ENCODE measurements at places on chromosomes 2 and 18.

GRCh38 chr2:103235283-103235682 lies 473.5 kb downstream of the TMEM182 start:
- DNase-seq, result no peak

GRCh38 chr2:161586517-161587167 lies 37.6 kb upstream of the SLC4A10 start:
- DNase-seq, result no peak

DNA sequence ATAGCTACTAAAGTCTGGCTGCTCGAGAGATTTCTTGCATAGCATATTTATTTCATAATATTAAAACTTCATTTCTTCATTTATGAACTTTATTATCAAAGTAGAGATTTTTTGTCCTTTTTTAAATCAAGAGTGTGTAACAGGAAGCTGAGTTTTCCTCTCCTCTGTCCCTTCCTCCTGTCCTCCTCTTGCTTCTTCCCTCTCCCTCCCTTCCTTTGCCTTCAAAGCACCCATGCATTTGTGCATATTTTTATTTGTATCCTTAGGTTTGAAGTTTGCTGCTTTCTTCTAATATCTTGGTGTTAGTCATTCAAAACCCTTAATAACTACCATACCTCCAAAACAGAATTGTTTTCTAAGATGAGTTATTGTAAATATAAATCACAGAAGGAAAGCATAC lies 174.6 kb downstream of the SNTG2 start:
- DNase-seq, result no peak

DNA sequence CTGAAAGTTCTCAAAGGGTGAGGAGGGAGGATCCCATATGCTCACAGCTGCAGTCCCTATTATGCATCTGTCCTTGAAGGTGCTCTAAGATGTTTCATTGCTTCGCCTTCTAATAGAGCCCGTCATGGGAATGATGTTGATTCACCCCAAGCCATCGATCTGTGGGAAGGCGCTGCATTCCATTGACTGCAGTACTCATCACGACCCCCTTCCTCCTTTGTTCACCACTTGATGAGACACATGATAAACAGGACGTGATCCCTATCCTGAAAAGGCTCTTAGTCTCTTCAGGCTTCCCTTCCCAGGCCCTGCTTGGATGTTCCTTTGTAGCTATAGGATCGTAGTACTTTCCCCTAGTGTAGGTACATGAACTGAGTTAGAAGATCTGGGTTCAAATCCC lies 181.8 kb downstream of the AGPS start:
- DNase-seq, result no peak

GRCh38 chr2:147614471-147614870 lies 230.4 kb upstream of the ACVR2A start:
- DNase-seq, result no peak

GRCh38 chr18:58625839-58626238 lies 3.1 kb downstream of the ALPK2 start:
- DNase-seq, result no peak

GRCh38 chr18:57048859-57049258 lies 98.0 kb upstream of the BOD1L2 start:
- no peak for DNase-seq

DNA sequence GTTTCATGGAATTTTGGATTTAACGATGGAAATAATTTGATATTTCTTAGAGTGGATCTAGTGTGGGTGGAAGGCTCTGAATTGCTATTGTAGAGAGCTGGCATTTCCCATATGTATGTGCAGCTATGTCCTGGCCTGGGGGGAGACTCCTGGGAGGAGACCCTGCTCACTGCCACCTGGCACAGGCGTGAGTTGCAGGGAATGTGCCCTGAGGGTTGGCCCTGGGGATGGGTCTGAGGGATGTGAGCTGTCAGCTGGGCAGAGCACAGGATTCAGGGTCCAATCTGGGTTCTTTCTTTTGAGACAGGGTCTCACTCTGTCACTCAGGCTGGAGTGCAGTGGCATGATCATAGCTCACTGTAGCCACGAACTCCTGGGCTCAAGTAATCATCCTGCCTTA lies 120.2 kb downstream of the CLIP4 start:
- DNase-seq, result no peak

DNA sequence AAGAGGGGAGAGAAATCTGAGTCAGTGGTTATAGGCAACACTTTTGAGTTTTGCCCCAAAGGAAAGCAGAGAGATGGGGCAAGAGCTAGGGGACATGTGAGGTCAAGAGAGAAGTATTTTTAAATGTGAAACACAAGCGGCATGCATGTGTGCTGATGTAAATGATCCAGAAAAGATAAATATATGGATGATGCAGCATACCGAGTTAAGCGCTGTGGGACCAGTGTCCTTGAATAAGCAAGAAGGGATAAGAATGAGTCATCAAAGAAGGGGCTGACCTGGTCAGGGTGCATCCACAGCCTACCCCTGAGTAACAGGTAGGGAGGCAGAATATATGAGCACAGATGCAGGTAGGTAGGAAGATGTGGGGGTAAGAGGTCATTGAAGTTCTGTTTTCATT lies 180.9 kb downstream of the TRABD2A start:
- DNase-seq, result no peak

DNA sequence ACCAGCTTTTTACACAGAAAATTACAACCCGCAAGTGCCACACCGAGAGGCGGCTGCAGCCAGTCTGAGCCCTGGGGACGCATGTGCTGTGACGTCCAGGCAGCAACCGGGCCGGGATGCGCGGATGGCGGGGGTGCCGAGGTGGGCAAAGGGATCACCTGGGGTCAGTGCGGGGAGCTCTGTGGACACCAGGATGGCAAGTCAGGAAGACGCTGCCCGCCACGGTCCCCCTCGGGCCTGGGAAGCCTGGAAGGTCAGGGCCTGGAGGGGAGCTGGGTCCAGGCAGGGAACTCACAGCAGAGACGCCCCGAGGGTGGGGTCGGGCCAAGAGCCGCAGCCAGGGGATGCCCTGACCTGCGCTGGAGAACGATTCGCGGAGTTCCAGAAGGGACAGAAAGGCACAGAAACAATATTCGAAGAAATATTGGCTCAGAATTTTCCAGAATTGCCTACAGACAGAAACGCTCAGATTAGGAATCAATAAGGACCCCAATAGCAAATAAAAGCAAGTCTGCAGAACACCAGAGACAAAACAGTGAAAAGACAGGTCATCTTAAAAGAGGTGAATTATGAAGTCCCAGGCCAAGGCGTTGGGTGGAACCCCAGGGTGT lies 11.7 kb upstream of the KIF1A start:
- DNase-seq, result no peak

GRCh38 chr18:65751155-65752085 lies 608 bp downstream of the CDH7 start:
- DNase-seq, result no peak

- DNase-seq, result no peak
Observed at GRCh38 chr2:150088538-150088937, 398.9 kb downstream of the RND3 start.

DNA sequence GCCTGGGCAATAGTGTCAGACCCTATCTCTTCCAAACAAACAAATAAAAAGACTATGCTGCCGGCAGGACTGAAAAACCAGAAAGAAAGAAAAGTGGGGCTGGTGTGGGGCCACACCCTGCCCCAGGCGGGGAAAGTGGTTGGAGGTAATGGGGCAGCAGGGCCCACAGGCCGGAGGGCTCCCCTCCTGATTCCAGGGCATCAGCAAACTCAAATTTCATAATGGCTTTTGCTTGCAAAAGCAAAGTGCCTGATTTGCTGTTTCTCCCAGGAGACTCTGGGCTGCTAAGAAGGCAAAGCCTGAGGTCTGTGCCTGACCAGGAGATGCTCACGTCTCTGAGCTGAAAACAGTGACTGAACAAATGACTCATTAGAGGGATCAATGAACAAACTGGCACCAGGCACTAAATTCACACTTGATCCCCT lies 121.9 kb downstream of the HDAC4 start:
- no peak for DNase-seq

DNA sequence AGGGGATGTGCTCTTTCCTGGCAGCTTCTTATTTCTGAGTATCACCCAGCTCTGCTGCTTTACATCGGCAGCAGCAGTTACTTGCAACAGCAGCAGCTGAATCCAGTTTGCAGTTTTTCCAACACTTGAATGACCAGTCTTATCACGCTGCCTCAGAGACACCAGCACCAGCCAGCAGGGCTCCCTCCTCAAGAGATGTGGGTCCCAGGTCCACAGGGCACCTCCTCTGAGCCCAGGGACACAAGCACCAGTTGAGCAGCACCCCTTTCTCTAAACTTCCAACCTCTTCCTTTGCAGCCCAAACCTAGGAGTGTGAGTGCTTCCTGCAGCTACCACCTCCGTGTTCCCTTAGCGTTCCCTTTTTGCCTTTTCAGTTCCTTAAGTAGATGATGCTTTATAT lies 50.4 kb upstream of the YPEL5 start:
- DNase-seq, result no peak

DNA sequence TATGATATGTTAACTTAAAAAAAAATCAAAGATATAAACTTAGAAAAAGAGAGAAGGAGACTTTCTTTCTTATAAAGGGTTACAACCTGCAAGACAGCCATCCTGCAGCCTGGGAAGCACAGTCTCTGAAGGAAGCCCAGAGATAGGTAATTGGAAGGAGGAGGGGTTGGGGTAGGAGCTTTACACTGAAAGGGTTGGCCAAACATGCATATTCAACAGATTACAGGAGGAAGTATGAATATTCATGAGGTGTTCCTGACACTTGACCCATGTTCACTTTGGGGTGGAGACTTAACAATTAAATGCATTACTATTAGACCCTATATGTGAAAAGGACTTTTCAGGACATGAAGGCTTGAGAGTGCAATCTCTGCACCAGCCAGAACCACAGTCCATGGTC lies 71.7 kb upstream of the CDH2 start:
- DNase-seq, result no peak

DNA sequence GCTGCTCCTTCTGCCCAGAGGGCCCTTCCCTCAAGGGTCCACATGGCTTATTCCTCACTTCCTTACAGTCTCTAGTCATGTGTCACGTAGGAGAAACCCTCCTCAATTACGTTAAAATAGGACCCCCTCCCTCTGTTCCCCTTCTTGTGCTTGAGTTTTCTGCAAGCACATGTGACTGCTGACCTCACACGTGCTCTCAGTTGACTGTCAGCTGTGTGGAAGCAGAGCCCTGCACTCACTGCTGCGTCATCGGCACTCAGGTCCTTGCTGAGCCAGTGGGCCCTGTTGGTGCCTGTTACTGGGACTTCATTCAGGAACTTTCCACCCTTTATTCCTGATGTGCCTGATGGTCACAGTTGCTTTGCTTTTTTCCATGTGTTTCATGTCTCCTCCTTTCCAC lies 11.1 kb downstream of the ATG16L1 start:
- no peak for DNase-seq

DNA sequence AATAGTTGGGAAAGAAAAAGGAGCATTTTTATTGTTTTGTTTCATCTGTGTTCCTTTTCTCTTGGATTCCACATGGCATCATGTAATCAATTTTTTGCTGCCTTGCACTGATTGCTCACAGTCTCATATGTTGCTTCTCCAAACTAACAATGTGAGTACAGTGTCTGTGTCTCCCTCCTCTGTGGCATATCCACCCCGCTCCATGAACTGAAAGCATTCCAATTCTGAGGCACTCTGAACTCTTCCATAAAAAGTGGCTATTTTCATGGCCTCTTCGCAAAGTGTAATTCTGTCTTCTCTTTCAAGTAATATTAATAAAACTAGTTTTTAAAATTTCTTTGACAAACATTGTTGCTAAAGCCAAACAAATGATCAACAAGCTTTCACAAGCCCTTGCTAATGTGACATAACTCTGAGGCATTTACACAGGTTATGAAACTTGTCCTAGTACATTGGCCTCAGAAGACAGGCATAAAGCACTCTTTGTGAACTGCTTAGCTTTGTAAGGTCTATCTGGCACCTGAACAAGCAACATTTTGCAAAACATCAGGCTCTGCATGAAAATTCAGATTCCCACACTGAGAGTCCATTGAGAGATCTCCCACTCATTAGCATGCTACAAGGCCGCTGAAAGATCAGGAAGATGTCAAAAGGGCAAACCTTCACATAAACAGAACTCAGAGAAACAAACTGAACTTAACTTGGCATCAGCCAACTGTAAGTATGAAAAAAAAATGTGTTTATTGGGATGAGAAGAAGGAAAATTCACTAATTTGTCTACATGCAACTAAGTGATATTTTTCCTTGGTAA lies 33.0 kb downstream of the GPR75 start:
- no peak for DNase-seq

DNA sequence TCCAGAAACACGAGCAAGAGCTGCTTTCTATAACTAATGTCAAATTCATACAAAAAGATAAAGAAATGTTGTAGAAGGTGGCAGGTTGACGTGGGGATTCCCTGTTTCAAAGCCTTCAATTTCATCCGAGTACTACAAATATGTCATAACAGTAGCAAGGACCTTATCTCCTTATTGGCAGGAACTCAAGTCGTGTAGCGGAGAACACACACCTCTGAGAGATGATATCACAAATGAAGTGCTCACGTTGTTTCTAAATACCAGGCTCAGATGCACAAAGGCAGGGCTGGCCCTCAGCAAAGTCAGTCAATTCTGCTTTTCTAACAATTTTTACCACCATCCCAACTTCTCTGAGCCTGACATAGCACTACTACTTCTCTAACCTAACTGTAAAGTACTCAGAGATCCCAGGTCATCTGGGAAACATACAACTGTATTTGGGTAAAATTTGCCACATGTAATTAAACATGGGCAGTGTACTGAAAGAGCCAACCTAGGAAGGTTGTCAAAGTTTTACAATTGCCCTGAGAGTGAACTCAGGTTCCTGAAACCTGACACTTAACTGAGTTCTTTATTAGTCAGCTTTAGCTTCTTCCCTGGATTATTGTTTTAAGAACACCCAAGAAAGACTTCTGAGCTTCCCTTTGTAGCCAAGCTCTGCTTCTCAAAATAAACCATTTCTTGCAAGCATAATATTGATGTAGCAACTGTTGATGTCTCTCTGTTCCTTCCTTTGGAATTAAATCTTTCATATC lies 813.7 kb upstream of the ACVR2A start:
- DNase-seq, result no peak
